Aorta (tissue), 5 donors: ENCODE measurements at places on chromosomes 6 and 20. TPM values are rescaled to one million over a fixed set of nuclear protein-coding genes. Genes with fewer than 3 reads are reported as not detected.

DNA sequence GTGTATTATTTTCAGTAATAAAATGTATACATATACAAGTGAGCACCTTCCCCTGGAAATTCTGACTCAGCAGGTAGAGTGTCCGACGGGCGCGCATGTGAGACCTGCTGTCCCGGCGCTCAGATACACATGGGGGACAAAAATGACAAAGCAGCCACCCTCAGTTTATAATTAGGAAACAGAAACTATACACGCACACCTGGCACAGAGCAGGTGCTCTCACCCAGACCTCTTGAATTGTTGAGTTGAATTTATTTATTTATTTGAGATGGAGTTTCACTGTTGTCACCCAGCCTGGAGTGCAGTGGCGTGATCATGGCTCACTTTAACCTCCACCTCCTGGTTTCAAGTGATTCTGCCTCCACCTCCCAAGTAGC, 180.4 kb downstream of the ZDHHC14 start:
- H3K4me3 ChIP-seq = no peak overlapping the region
- no peaks in the 10 kb centered on the region for H3K27me3 ChIP-seq
- H3K27ac ChIP-seq = no peak overlapping the region
- no peaks in the 10 kb centered on the region for H3K36me3 ChIP-seq

GRCh38 chr6:79280756-79281155, 46.3 kb upstream of the HMGN3 start:
- no peak overlapping the region for H3K27ac ChIP-seq
- H3K27me3 ChIP-seq = no peaks in the 10 kb centered on the region
- no peak for DNase-seq
- no peaks in the 10 kb centered on the region for H3K4me1 ChIP-seq
- no peaks in the 10 kb centered on the region for H3K36me3 ChIP-seq
- no peak overlapping the region for H3K4me3 ChIP-seq

Gene SNAP91
- 4.3 TPM for total RNA-seq

DNA sequence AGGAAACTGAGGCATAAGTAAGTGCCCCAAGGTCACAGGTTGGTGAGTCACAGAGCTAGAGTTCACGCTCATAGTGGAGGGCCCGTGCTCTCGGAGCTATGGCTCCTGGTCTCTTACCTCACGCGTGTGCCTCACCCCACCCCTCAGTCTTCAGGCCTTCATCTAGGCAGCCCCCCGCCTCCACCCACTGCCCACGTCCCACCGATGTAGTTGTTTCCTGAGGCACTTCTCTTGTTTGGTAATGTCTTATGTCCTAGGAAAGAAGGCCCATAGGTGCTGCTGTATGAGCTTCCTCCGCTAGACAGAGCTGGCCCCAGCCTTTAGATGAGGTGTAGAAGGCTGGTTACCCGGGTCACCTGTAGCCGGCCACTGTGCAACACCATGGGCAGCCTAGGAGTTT, 5.1 kb downstream of the RIPK1 start:
- H3K4me3 ChIP-seq = no peak overlapping the region
- H3K4me1 ChIP-seq = no peaks in the 10 kb centered on the region
- H3K27ac ChIP-seq = no peak overlapping the region
- H3K27me3 ChIP-seq = no peaks in the 10 kb centered on the region

DNA sequence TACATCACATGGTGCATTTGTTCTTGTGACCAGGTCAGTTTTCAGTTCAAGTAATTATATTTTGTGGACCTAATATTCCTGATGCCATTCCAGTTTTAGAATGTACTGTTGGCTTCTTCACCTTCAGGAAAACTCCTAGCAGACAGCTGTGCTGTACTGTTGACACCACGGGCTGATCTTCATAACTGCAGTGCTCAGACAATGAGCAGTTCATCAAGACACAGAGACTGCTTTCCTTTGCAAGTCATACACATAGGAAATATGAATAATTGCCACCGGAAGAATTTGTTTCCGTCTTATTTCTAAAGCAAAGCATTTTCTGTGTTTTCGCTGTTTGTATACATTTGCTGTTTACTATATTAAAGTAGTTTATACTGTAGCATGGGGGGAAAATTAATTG, 89.8 kb downstream of the C6orf118 start:
- no peak overlapping the region for H3K27ac ChIP-seq
- DNase-seq = no peak
- H3K4me3 ChIP-seq = no peak overlapping the region
- no peaks in the 10 kb centered on the region for H3K27me3 ChIP-seq
- no peaks in the 10 kb centered on the region for H3K4me1 ChIP-seq
- H3K36me3 ChIP-seq = no peaks in the 10 kb centered on the region
